Activated T-helper 17 cell treated with anti-CD3 and anti-CD28 coated beads, Interleukin-2, amount 50 U/mL, for 72 hours (primary cell): ENCODE measurements at places on chromosomes 1 and 21.

GRCh38 chr1:202624088-202624780 is 86.0 kb downstream of the SYT2 start:
- H3K27me3 ChIP-seq: no peaks in the 10 kb centered on the region
- no peaks in the 10 kb centered on the region for H3K36me3 ChIP-seq
- no peak for ATAC-seq
- no peak overlapping the region for H3K4me3 ChIP-seq

- H3K27ac ChIP-seq: no peak overlapping the region
- no peak overlapping the region for H3K4me3 ChIP-seq
- H3K27me3 ChIP-seq: peaks cover 3% of the 10 kb centered on the region
- no peaks in the 10 kb centered on the region for H3K4me1 ChIP-seq
- ATAC-seq: no peak
Measured at GRCh38 chr1:208895820-208896219, 651.6 kb upstream of the PLXNA2 start.

DNA sequence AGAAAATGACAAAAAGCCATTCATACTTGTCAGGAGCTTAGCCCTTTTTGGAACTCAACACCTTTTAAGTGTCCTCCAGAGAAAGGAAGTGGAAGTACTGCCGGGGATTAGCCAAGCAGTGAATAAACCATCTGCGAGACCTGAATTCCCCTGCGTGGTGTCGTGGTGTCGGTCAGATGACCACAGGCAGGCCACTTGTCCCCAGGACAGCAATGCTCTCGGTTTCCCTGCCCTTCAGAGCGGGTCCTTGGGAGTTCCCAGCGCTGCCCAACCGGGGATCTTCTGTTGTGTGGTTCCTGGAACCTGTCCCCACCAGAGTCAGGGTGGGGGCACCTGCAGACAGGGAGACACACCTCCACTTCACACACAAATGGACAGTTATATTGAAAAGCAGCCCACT is 9.2 kb downstream of the GPR157 start:
- H3K36me3 ChIP-seq: no peaks in the 10 kb centered on the region
- no peak overlapping the region for H3K27ac ChIP-seq
- H3K4me1 ChIP-seq: peaks cover 9% of the 10 kb centered on the region
- no peak for ATAC-seq

GRCh38 chr21:17585875-17586450 is 26.7 kb downstream of the BTG3 start:
- no peaks in the 10 kb centered on the region for H3K4me1 ChIP-seq
- no peaks in the 10 kb centered on the region for H3K27me3 ChIP-seq
- no peaks in the 10 kb centered on the region for H3K36me3 ChIP-seq
- no peak overlapping the region for H3K27ac ChIP-seq
- no peak overlapping the region for H3K4me3 ChIP-seq
- ATAC-seq: no peak

DNA sequence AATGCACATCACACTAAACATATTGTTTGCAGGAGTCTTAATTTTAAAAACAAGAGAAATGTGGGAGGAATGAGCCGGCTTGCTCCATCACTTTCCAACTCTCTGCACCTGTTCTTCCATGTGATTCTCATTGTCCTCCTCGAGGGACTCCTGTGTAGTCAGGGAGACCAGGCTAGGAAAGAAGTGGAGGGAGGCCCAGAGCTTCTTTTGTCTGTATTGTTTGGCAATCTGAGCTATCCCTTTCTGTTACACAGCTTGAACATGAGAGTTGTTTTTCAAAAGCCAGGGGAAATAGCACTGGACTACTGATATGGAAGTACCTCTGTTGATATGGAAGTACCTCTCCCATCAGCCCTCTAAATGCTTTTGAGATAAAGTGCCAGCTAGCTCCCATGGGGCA is 18.8 kb upstream of the LRRC8D start:
- ATAC-seq: no peak
- H3K27me3 ChIP-seq: no peaks in the 10 kb centered on the region
- no peaks in the 10 kb centered on the region for H3K36me3 ChIP-seq
- H3K27ac ChIP-seq: no peak overlapping the region
- peaks cover 9% of the 10 kb centered on the region for H3K4me1 ChIP-seq
- H3K4me3 ChIP-seq: no peak overlapping the region

GRCh38 chr1:58251430-58252073 is 295.0 kb downstream of the OMA1 start:
- H3K36me3 ChIP-seq: no peaks in the 10 kb centered on the region
- peaks cover 25% of the 10 kb centered on the region for H3K27me3 ChIP-seq
- no peak overlapping the region for H3K27ac ChIP-seq
- no peak overlapping the region for H3K4me3 ChIP-seq

DNA sequence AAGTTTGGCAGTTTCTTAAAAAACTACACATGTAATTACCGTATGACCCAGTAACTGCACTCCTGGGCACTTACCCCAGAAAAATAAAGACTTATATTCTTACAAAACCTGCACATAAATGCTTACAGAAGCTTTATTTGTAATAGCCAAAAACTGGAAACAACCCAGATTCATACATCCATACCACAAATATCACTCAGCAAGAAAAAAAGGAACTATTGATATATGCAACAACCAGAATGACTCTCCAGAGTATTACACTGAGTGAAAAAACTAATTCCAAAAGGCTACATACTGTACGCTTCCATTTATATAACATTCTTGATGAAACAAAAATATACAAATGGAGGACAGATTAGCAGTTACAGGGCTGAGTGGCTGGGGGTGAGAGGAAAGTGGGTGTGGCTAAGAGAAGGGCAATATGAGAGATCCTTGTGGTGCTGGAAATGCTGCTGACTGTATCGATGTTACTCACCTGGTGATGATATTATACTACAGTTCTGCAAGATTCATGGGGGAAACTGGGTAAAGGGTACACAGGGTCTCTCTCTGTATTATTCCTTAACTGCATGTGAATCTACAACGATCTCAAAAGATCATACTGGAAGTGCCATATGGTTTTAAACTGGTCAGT is 96.0 kb upstream of the GNG4 start:
- no peak for ATAC-seq
- no peaks in the 10 kb centered on the region for H3K27me3 ChIP-seq

- H3K27ac ChIP-seq: no peak overlapping the region
- no peaks in the 10 kb centered on the region for H3K27me3 ChIP-seq
- H3K36me3 ChIP-seq: no peaks in the 10 kb centered on the region
- no peaks in the 10 kb centered on the region for H3K4me1 ChIP-seq
- no peak for ATAC-seq
Measured at GRCh38 chr21:25298512-25299491, 308.5 kb downstream of the MRPL39 start.

GRCh38 chr1:181557313-181557712 is 74.0 kb downstream of the CACNA1E start:
- ATAC-seq: no peak
- no peak overlapping the region for H3K4me3 ChIP-seq
- peaks cover 4% of the 10 kb centered on the region for H3K27me3 ChIP-seq
- no peaks in the 10 kb centered on the region for H3K36me3 ChIP-seq

- H3K4me3 ChIP-seq: peak overlapping the region; percentile 99
- H3K27me3 ChIP-seq: no peaks in the 10 kb centered on the region
Measured at GRCh38 chr1:201016211-201016651, 7.3 kb downstream of the KIF21B start.

DNA sequence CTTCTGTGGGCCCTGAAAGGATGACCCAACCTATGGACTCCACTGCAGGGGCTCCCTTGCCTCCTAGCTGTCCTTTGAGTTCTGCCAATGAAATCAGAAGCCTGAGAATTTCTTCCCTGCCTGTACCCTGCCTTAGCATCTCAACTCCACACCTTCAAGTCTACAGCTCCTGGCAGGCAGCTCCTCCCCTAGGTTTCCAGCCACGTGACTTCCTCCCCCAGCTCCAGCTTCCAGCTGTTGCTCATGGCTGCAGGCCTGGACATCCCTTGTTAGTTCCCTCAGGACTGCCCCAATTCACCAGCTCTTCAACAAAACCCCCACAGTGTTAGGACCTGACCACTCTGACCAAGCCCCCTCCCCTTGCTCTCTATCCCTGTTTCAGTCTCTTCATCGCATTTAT is 2.4 kb downstream of the RCAN1 start:
- no peak overlapping the region for H3K4me3 ChIP-seq
- no peaks in the 10 kb centered on the region for H3K36me3 ChIP-seq
- no peaks in the 10 kb centered on the region for H3K27me3 ChIP-seq
- no peak overlapping the region for H3K27ac ChIP-seq
- peaks cover 14% of the 10 kb centered on the region for H3K4me1 ChIP-seq

DNA sequence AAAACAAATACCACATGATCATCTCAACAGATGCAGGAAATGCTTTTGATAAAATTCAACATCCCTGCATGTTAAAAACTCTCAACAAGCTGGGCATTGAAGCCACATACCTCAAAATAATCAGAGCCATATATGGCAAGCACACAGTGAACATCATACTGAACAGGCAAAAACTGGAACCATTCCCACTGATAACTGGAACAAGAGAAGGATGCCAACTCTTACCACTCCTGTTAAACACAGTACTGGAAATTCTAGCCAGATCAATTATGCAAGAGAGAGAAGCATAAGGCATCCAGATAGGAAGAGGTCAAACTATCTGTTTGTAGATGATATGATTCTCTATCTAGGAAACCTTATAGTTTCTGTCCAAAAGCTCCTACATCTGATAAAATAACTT is 91.6 kb downstream of the DNAH14 start:
- H3K4me1 ChIP-seq: no peaks in the 10 kb centered on the region
- H3K27ac ChIP-seq: no peak overlapping the region
- H3K4me3 ChIP-seq: no peak overlapping the region
- peaks cover 15% of the 10 kb centered on the region for H3K27me3 ChIP-seq
- no peaks in the 10 kb centered on the region for H3K36me3 ChIP-seq

DNA sequence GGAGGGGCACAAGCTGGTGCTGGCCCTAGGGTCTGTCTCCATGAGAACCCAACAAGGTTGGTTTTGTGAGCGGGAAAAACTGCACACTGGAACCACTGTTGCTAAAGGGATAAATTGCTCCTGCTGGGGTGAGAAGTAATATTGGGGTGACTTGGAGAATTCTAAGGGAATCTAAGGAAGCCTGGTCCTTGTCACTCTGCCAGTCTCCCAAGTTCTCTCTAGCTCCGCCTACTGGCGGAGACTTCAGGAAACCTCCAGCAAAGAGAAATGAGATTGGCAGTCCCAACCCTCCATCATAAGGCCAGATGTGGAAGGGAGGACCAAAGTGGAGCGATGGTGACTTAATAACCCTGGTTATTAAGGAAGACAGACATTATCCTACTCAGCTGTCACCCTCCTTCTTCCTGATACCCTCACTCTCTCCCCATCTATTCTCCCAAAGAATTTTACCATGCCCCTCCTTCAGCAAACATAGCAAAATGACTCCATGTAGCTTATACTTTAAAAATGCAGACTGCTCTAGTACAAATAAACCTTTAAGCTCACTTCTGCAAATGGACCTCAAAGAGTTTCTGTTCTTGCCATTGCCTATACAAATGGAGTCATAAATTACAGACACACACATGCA is 2.7 kb downstream of the LCE1F start:
- H3K27ac ChIP-seq: no peak overlapping the region
- no peaks in the 10 kb centered on the region for H3K36me3 ChIP-seq
- peaks cover 36% of the 10 kb centered on the region for H3K27me3 ChIP-seq
- H3K4me3 ChIP-seq: no peak overlapping the region
- no peak for ATAC-seq
- H3K4me1 ChIP-seq: no peaks in the 10 kb centered on the region

DNA sequence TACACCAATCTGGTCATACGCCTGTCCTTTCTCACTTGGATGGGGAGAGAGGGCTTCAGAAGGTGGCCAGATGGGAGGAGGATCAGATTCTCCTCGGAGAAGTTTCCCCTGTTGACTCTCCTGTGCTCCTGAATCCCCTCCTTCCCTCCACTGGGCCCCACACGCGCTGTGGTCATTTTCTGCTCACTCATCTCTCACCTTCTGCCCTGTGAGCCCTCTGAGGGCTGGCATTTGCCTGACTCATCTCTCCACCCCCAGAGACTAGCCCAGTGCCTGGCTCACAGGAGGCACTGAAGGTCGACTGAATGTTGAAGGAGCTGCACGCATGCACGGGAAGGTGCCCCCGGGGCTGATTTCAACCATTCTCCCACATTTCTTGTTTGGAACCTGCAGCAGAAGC is 14.2 kb downstream of the ABCA4 start:
- H3K4me3 ChIP-seq: no peak overlapping the region
- peaks cover 10% of the 10 kb centered on the region for H3K4me1 ChIP-seq
- ATAC-seq: no peak
- peaks cover 33% of the 10 kb centered on the region for H3K27me3 ChIP-seq

GRCh38 chr1:160522136-160522535 is 919 bp downstream of the SLAMF6 start:
- peaks cover 59% of the 10 kb centered on the region for H3K36me3 ChIP-seq
- H3K4me3 ChIP-seq: peak overlapping the region; percentile 90
- ATAC-seq: no peak
- H3K4me1 ChIP-seq: peaks cover 60% of the 10 kb centered on the region

DNA sequence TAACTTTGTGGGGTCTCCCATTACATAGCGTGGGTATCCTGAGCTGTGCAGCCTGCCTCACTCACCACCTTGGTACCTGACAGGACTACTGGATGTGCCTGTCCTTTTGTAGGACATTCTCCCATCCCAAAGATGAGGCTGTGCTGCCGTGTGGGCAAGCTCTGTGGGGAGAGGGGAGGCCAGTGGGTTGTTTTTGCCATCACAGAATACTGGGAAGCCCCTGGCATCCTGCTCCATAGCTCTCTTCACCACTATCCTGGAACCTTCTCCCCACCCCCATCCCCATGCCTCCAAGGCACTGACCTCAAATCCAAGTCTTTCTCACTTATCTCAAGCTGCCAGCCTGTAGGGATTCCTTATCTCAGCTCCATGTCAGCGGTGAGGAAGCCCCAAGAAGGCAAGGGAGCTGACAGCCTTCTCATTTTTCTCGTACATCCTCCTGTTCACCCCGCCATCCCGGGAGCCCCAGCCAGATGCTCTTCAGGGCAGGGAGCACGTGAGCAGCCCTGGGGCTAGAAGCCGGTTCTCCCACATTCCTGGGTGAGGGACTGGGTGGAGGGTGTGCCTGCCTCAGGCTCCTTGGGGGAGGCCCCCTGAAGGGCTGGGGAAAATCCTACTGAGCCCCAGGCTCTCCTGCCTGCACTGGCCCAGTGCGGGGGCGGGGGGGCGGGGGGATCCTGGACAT is 2.4 kb upstream of the ELF3 start:
- ATAC-seq: no peak
- H3K27ac ChIP-seq: no peak overlapping the region
- no peak overlapping the region for H3K4me3 ChIP-seq

- H3K27ac ChIP-seq: no peak overlapping the region
- no peak overlapping the region for H3K4me3 ChIP-seq
- ATAC-seq: no peak
- H3K4me1 ChIP-seq: no peaks in the 10 kb centered on the region
- H3K27me3 ChIP-seq: no peaks in the 10 kb centered on the region
Measured at GRCh38 chr21:45179568-45180245, 105.3 kb downstream of the ADARB1 start.

DNA sequence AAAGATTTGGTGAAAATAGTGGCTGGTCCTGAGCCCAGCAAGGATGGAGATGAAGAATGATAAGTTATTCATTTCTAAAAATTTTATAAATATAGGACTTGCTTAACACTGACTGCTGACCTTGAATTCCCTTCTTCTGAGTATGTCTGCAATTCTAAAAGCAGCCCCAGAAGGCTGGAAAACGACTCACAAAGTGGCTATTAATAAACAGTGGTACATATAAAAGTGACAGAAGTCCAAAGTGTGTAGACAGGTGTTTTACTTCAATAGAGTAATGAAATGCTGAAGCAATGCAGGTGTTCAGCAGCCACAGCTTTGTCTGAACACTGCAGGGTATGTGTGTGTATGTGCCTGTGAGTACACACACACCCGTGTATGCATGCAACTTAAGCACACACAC is 219.0 kb upstream of the NRIP1 start:
- peaks cover 9% of the 10 kb centered on the region for H3K27me3 ChIP-seq
- H3K4me1 ChIP-seq: no peaks in the 10 kb centered on the region
- no peak overlapping the region for H3K4me3 ChIP-seq
- H3K36me3 ChIP-seq: no peaks in the 10 kb centered on the region
- H3K27ac ChIP-seq: no peak overlapping the region
- ATAC-seq: no peak
